Activated naive CD4-positive, alpha-beta T cell treated with anti-CD3 and anti-CD28 coated beads, Interleukin-2, amount 50 U/mL, for 72 hours (primary cell): ENCODE measurements at places on chromosomes 1 and 21.
A peak's percentile ranks its signal among the peaks of the same experiment; 100 is the strongest.

DNA sequence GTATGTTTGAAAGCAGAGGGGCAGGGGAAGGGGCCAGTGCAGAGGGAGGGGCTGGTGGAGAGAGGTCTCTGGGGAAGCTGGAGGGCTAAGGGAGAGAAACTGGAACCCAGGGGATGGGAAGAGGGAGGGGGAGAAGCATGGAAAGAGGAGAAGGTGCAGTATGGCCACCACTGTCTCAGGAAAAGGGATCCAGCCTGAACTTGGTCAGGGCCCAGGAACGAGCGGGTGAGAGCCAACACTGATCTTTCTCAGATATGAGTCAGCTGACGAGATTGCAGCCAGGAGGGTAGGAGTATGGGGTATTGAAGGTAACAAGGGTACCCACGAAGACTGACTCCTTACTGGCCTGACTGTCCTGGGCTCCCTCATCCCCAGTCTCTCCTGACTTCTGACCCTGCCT, 18.0 kb downstream of the TIE1 start:
- DNase-seq: no peak

DNA sequence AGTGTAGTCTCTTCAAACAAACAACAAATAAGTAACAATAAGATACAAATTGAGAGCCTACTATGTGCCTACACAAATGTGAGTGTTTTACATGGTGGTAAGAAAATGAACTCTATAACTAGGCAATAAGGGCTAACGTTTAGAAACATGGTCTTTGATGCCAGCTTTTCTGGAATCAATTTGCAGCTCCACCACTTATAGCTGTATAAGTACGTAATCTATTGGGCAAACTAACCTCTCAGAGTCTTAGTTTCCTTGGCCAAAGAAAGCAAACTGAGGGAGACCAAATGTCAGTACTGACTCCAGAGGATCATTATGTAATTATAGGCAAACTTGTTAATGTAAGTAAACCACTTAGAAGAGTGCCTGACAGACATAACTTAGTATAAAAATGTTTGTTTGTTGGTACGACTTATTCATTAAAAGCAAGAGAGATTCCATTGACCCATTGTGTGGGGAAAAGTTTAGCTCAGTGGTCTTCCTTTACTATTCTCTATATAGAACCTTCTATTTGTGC, 59.7 kb downstream of the LBR start:
- no peak for DNase-seq

GRCh38 chr1:47298025-47298699, 15.8 kb downstream of the STIL start:
- DNase-seq: no peak

GRCh38 chr1:35115459-35116383, 36.5 kb downstream of the ZMYM1 start:
- DNase-seq: no peak

DNA sequence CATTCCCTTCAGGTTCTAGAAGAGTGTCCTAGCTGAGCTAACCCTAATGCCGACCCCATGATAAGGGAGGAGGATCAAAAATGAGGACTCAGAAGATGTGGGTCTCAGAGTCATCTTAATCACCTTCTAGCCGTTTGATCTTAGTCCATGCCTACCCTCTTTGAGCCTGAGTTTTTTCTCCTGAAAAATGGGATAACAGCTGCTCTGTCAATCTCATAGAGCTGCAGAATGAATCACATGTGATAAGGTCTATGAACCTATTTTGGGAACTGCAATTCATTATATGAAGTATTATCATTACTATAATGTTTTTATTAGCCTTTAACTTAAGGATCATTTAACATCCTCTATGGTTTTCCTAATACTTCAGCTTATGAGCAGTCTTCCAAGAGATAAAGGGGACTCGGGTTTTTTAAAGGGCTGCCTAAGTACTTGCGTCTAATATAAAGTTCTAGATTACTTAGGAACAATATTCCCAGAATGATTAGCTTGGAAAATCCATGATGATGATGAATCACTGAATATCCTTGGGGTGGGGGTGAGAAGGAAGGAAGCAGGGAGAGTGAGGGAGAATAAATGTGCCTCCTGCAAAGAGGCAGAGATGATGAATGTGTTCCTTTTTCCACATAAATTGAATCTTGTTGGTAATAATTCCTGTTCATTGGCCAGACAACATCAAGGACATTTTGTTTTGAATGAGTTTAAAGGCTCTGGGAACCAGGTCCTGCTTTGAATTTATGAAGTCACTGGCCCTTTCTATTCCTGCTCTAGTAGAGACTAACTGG, 66.8 kb downstream of the COLGALT2 start:
- DNase-seq: no peak

- no peak for DNase-seq
These were observed 106.1 kb downstream of the PRDM2 start for GRCh38 chr1:13806108-13806507.

DNA sequence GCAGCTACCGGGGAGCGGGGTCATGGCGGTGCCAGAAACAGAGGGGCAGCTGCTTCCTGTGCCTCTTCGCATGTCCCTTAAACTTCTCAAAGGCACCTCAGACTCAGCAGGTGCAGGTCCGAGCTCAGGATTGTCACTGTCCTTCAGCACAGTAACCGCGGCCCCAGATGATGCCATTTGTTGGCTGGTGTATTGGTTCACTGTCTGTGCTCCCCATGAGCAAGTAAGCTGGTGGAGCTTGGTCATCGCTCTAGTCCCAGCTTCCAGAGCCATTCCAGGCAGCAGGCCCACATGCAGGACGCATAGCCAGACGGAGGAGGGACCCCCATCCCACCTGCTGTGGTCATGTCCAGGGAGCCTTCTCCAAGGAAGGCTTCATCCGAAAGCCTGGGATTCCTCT, 154.0 kb upstream of the AJAP1 start:
- DNase-seq: no peak

DNA sequence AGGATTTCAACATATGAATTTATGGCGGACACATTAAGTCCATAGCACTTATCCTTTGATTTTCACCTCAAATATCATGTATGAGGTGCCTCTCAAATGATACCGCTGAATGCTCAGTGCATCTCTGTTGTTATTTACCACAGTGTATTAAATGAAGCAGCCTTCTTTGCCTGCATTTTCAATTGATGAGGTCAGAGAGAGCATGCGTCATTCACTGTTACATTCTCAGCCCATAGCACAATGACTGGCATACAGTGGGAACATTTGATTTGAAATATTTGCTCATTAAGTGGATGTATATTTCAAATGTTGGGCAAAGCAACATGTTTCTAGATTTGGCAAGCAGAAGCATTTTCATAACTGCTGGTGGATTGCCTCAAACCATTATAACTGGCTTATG, 45.7 kb downstream of the LRRC7 start:
- DNase-seq: no peak

- DNase-seq: no peak
These were observed 5.8 kb upstream of the EPHA8 start for GRCh38 chr1:22557341-22557950.

DNA sequence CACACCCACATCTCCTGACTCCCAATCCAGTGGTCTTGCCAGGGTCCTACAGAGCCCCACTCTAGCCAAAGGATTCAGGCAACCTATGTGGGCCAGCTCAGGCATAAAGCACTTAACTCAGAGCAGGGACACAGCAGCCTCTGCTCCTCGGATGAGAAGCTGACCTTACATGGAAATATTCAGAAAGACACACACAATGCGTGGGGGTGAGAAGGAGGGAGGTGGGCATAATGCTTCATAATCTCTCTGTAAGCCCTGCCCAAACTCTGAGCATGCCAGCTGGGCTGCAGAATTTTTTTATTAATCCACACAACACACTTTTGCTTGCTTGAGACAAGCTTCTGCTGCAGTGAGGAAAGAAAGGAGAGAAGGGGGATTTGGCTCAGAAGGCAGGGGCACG, 21.6 kb downstream of the KCND3 start:
- no peak for DNase-seq

DNA sequence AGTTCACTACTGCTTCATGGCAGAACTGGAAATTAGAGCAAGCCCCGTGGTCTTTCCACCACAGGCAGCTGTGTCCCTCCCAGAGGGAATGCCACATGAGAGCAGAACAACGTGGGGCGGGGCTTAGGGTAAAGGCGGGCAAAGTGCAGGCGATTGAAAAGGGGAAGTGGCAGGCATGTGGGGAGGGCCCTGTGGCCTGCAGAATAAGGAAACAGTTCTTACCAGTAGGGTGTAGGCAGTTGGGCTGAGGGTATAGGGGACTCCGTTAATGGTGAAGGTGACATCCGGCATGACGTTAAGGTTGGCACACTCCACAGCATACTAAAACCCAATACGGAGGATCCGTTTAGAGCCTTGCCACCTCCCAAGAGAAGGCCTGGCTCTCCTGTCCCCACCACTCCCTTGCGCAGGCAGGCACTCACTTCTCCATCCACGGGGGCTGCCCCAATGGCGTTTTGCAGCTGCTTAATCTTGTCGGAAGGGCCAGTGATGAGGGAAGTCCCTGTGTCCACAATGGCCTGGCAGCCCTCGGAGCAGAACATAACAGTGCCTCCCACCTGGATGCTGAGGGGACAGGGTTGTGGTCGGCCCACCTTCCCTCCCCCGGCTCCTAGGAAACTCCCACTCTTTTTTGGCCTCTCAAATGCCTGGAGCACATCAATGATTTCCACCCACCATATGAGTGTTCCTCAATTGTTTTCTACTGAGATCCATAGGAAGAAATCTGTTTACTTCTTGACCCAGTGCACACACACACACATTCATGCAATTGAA, 9.1 kb upstream of the RAB7B start:
- DNase-seq: no peak

DNA sequence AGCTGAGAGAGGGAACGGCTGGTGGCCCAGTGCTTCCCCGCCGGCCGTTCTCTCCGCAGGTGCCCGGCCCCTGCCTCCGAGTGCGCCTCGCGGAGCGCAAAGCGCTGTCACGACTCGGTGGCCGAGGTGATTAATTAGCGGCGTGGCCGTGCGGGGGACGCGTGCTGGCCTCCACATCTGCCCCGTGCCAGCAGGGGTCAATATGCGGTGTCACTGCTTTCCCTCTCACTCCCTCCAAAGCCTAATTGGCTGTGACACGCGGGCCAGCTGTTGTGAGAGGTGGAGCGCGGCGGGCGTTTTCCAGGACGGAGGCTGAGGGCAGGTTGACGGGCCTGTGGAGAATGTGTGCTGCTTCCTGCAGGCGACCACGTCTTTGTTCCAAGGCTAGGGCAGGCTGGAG, 239.0 kb downstream of the LMX1A start:
- no peak for DNase-seq

- DNase-seq: peak; percentile 42
These were observed 25.5 kb upstream of the IFNAR1 start for GRCh38 chr21:33299181-33299752.

GRCh38 chr1:1325288-1326074, 879 bp downstream of the CPTP start:
- DNase-seq: no peak

DNA sequence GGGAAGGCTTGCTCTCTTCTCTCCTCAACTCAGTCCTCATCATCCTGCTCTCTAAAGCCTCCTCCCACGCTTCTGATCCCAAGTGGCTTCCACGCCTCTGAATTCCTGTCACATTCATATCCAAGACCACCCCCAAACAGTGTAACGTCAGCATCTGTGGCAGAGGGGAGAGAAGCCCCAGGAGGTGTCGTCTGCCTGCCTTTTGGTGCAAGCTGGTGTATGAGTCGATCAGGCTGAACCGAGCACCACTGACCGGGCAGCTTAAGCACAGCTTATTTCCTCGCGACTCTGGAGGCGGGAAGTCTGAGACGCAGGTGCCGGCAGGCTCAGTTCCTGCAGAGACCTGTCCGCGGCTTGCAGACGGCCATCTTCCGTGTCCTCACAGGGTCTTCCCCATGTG, 123.8 kb upstream of the RAB4A start:
- no peak for DNase-seq

DNA sequence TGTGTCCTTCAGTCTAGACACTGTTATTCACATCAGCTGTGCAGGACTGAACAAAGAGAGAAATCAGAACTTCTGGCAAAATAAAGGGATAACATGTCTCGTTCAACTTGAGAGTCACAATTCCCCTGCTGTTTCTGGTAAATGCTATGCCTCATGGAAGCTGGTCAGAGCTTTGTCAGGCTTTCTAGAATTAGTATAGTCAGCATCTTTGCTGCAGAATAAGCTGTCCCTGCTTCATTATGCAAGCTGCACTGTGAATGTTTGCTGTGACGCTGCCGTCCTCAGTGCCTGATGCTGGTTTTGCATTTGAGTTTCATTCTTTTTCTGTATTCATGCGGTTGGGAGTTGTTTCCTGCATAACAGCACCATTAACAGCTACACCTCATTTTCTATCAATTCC, 96.4 kb upstream of the KCNJ6 start:
- no peak for DNase-seq

DNA sequence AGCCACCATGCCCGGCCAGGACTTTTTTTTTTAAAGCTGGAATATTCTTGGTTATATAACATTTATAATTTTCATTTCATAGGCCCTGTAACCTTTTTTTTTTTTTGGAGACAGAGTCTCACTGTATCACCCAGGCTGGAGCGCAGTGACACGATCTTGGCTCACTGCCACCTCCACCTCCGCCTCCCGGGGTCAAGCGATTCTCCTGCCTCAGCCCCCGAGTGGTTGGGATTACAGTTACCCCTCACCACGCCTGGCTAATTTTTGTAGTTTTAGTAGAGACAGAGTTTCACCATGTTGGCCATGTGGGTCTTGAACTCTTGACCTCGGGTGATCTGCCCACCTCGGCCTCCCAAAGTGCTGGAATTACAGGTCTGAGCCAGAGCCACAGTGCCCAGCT, 12.6 kb downstream of the ZYG11B start:
- DNase-seq: no peak

DNA sequence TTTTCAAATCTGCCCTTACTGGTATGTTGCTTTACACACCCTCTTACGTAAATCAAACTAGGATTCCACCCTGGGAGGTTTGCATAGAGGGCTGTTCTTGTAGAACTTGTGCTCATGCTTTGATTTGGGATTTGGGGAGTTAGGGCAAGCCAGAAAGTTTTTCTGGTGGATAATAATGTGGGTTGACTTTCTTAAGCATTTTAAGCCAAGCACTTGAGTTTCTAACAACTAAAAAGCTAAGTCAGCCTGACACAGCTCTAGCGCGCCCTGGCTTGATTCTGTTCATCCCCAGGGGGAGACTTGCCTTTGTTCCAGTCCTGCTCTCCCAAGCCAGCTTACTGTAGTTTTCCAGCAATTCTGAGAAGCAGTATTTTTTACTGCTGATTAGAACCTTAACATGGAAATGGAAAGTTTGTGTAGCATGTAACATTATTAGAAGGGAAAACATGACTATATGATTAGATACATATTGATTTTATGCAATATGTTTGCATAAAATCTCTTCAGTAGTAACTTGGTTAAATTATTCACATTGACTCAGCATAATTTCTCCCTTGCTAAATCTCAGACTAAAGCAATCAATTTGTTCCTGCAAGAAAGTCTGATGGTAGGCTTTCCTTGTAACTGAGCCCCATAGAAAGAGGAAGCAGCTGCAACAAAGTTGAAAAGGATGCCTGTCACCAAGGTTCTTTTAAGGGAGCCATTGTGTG, 11.0 kb upstream of the PGD start:
- DNase-seq: no peak

- no peak for DNase-seq
These were observed 399.8 kb upstream of the LRRC7 start for GRCh38 chr1:69167876-69168275.

DNA sequence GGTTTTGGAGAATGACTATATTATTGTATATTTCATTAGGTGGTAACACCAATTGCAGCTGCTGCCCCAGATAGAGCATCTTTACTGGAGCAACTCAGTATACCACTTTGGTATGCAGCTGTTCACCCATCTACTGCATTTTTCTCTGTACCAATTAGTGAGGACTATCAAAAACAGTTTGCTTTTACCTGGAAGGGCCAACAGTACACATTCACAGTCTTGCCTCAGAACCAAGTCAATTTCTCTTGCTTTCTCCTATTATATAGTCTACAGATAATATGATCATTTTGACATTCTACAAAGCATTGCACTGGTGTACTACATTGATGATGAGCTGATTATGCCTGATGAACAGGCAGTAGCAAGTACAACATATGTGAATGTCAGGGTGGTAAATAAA, 99.3 kb downstream of the PTPRU start:
- no peak for DNase-seq
